ENCODE measurements at places on chromosomes 13 and 19.

GRCh38 chr13:45299194-45299593, 41.8 kb downstream of the TPT1 start:
- no peak for DNase-seq
- no peak overlapping the region for H3K27ac ChIP-seq
- no peaks in the 10 kb centered on the region for H3K36me3 ChIP-seq
- peaks cover 12% of the 10 kb centered on the region for H3K27me3 ChIP-seq
- no peak overlapping the region for H3K4me3 ChIP-seq

DNA sequence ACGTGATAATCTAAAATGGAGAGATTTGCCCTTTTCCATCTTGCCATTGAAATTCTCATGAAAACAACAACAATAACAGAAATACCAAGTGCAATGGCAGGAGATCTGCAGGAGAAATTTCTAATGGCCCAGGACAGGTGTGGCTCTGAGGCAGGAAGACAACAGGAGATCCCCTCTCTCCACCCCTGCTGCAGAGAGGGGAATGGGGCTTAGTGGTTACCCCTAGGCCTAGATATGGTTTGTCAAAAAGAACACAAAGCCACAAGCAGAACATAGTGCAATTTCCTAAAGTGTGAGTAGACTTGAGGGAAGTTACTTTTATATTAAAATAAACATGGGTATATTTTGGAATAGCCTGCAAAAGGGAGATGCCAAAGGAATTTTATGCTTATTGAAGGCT, 369.5 kb downstream of the KCNRG start:
- H3K4me3 ChIP-seq = no peak overlapping the region
- H3K4me1 ChIP-seq = peaks cover 25% of the 10 kb centered on the region
- no peak for DNase-seq
- H3K27ac ChIP-seq = no peak overlapping the region

DNA sequence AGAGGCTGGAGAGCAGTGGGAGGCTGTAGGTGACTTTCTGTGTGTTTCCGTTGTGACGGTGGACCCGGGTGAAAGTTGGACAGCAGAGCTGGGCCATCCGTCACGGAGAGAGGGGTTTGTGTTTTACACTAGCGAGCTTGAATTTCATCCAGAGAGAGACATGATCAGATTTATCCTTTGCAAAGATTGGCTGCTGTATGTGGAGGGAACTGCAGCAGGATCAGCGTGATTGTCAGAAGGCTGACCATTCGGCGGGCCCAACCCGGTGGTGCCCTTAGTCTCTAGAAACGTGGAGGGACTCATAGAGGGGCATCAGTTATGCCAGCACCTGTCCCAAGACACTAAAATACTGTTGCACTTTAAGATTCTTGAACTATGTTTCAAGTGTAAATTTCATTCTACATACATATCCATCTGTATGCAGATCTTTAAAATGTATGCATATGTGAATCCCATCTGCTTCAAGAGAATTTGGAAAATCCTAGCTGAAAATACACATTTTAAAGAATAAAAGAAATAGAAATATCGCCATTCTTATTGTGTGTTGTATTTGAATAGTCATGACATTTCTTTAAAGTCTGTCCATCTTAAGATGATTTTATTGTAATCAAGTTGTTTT, 7.0 kb downstream of the FAM124A start:
- peaks cover 2% of the 10 kb centered on the region for H3K27me3 ChIP-seq
- H3K4me3 ChIP-seq = no peak overlapping the region
- peaks cover 13% of the 10 kb centered on the region for H3K36me3 ChIP-seq
- DNase-seq = no peak
- peaks cover 17% of the 10 kb centered on the region for H3K4me1 ChIP-seq

- no peak overlapping the region for H3K27ac ChIP-seq
- H3K36me3 ChIP-seq = peaks cover 3% of the 10 kb centered on the region
- no peak for DNase-seq
- peaks cover 12% of the 10 kb centered on the region for H3K4me1 ChIP-seq
Observed at GRCh38 chr19:37964109-37964508, 57.1 kb downstream of the SIPA1L3 start.

DNA sequence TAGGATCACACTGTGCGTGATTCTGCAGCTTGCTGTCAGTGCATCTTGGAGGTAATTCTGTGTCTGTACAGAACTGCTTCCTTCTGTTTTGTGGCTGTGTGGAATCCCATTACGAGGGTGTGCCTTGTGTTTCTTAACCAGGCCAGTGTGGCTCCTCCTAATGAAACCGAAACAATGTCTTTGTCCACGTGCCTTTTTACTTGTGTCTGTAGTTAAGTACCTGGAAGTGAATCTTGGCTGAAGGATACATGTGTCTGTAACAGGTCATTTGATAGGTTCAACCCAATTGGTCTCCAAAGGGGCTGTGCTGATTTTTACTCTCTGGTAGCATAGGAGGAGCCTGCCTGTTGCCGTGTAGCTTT, 13.1 kb downstream of the NOP53 start:
- peaks cover 35% of the 10 kb centered on the region for H3K36me3 ChIP-seq
- H3K4me1 ChIP-seq = no peaks in the 10 kb centered on the region
- no peak overlapping the region for H3K27ac ChIP-seq
- no peak for DNase-seq
- H3K4me3 ChIP-seq = no peak overlapping the region

- H3K4me3 ChIP-seq = no peak overlapping the region
- DNase-seq = peak; percentile 87
- no peak overlapping the region for H3K27ac ChIP-seq
- peaks cover 10% of the 10 kb centered on the region for H3K27me3 ChIP-seq
Observed at GRCh38 chr13:110116072-110116487, 190.9 kb downstream of the COL4A1 start.

GRCh38 chr19:34426096-34426661, 2.0 kb upstream of the UBA2 start:
- peaks cover 5% of the 10 kb centered on the region for H3K36me3 ChIP-seq
- DNase-seq = no peak
- H3K4me3 ChIP-seq = no peak overlapping the region
- peak overlapping the region; percentile 12 for H3K27ac ChIP-seq
- peaks cover 7% of the 10 kb centered on the region for H3K27me3 ChIP-seq

GRCh38 chr13:32454886-32455593, 27.1 kb upstream of the N4BP2L1 start:
- H3K27me3 ChIP-seq = peaks cover 1% of the 10 kb centered on the region
- DNase-seq = no peak
- no peak overlapping the region for H3K4me3 ChIP-seq
- H3K27ac ChIP-seq = no peak overlapping the region

DNA sequence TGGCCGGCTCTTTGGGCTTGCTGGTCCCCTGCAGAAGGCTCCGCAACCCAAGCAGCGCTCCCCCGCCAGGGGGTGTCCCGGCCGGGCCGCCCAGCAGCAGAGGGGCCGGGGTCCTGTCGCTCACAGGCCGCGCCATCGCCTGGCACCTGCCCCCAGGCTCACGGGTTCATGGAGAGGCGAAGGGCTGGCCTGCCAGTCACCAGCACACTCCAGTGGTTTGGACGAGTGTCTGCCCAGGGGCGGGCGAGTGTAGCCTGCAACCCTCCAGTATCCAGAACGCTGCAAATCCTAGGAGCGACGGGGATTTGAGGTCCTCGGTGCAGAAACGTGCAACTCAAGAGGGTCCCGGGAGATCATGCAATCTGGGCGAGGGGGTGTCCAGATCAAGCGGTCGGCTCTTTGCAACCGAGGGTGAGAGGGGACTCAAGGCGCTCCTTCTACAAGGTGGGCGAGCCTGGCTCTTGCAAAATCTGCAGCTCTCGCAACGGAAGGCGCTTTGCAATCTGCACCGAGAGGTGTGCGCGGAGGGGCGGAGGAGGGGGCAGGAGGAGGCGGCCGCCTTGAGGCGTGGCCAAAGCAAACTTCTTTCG, at the start of gene DBP:
TSS of gene DBP (minus strand) at position 521 of the 590 bp plus-strand sequence. CDS start at position 136, 385 bp downstream.
- peaks cover 19% of the 10 kb centered on the region for H3K4me1 ChIP-seq
- peak within 1 kb of the TSS; percentile 94 for H3K27ac ChIP-seq
- no peak for DNase-seq

- DNase-seq = no peak
- H3K4me1 ChIP-seq = no peaks in the 10 kb centered on the region
- H3K27ac ChIP-seq = no peak overlapping the region
Observed at GRCh38 chr13:96299235-96299634, 209.3 kb downstream of the HS6ST3 start.

GRCh38 chr13:114235697-114236096, 1.0 kb downstream of the CDC16 start:
- no peaks in the 10 kb centered on the region for H3K27me3 ChIP-seq
- no peak for DNase-seq
- H3K4me3 ChIP-seq = peak overlapping the region; percentile 92

Data from endothelial cell (in vitro differentiated cells).